ENCODE measurements at places on chromosomes 13 and 19.
A peak's percentile ranks its signal among the peaks of the same experiment; 100 is the strongest.

- no peak for DNase-seq
These were observed 1.4 kb downstream of the GPX4 start for GRCh38 chr19:1105008-1105872.

DNA sequence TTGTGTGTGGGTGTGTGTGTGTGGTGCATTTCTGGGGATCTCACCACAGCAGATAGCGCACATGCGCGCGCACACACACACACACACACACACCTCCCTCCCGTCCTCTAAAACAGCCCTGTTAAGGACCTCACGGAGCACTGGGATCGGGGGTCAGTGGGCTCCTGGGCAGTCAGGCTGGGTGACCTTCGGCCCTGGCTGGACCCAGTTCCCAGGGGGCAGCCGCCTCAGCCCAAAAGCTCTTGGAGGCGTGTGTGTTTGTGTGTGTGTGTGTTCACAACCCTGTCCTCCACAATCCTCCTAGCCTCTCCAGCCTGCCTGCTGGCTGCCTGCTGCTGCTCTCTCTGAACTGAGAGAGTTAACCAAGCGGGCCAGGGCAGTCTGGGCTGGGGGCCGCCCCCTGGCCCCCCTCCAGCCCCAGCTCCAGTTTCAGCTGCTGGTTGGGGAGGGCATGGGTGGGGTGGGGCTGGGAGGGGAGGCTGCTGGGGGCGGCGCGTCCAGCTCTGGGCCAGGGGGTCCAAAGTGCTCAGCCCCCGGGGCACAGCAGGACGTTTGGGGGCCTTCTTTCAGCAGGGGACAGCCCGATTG lies at the start of gene FXYD1:
Gene FXYD1 (plus strand): TSS at position 520 of the 588 bp plus-strand sequence. CDS start 1,256 bp downstream, outside the sequence.
- DNase-seq: no peak

- DNase-seq: peak; percentile 76
These were observed 10.0 kb downstream of the DPF1 start for GRCh38 chr19:38213911-38214625.

- no peak for DNase-seq
These were observed 1.3 kb downstream of the SNAPC2 start for GRCh38 chr19:7921302-7921966.

DNA sequence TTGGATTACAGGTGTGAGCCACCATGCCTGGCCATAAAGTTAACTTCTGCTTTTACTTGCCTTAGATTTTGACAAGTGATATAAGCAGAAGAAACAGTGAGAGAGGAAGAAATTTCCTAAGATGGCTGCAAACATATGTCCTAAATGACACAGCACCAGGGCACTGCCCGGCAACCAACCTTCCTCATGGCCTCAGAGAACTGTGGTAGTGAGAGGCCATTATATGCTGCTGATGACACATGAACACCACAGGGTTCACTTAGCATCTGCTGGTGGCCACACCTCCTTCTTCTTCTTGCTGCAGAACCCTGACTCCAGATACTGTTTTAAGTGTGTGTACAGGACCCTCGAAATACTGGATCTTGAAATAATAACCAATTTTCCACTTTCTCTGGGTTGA lies 88.2 kb downstream of the KCTD12 start:
- DNase-seq: no peak

DNA sequence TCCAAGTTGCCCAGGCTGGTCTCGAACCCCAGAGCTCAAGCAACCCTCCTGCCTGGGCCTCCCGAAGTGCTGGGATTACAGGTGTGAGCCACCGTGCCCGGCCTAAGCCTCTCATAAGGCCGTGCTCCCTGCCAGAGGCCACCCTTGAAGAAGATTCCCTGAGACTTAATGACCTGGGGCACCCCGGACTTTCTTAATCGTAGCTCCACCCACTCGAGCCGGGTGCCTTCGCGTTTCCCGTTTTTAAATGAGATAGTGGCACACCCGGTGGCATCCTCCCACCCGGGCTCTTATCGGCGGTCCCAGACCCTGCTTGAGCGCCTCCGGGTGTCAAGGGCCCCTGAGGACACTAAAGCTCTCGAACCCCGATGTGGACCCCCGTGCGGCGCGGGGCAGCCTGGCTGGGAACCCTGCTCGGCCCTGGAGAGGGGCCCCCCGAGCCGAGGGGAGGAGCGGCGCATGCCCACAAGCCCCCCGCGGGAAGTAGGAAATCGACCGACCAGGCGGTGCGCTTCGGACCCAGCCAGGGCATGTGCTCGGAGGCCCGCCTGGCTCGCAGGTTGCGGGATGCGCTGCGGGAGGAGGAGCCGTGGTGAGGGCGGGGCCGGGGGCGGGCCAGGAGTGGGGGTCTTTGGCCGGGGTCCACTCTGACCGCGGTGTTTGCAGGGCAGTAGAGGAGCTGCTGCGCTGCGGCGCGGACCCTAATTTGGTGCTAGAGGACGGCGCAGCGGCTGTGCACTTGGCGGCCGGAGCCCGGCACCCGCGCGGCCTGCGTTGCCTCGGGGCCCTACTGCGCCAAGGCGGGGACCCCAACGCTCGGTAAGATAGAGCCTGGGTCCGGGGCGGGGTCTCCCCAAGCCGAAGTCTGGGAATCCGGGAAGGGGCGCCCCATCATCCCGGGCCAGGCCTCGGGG lies at the start of gene ANKLE1:
Gene ANKLE1 (plus strand): TSS at position 511 of the 914 bp plus-strand sequence. CDS start 20 bp downstream, at position 531.
- no peak for DNase-seq

DNA sequence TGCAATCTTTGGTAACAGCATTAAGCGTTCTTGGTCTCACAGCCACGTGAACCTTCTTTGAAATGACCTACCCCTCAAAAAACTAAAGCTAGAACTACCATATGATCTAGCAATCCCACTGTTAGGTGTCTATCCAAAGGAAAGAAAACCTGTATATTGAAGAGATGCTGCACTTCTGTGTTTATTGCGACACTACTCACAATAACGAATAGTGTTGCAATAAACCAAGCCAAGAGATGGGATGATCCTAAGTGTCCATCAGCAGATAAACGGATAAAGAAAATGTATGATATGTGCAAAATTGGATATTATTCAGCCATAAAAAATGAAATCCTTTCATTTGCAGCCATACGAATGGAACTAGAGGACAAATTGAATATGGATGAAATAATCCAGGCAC lies 637.9 kb downstream of the EFNB2 start:
- no peak for DNase-seq

DNA sequence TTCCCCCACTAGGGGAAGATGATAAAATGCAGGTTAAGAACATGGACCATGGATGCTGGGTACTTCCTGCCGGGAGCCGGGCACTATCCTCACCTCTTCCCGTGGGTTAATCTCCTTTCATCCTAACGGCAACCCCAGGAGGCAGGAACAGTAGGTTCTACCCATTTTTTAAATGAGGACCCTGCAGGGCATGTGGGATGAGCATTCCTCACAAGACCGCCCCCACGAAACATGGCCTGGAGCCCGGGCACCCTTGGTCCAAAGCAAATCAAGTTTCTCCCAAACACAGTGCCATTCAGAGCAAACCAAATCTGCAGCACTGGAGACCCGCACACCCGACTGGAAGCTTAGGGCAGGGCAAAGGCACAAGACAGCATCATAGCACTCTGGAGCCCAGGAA lies 35.4 kb downstream of the COL4A2 start:
- no peak for DNase-seq

GRCh38 chr13:22194106-22194805 lies 523.4 kb downstream of the FGF9 start:
- DNase-seq: no peak

GRCh38 chr19:5096536-5096935 lies 127.6 kb downstream of the KDM4B start:
- DNase-seq: no peak

DNA sequence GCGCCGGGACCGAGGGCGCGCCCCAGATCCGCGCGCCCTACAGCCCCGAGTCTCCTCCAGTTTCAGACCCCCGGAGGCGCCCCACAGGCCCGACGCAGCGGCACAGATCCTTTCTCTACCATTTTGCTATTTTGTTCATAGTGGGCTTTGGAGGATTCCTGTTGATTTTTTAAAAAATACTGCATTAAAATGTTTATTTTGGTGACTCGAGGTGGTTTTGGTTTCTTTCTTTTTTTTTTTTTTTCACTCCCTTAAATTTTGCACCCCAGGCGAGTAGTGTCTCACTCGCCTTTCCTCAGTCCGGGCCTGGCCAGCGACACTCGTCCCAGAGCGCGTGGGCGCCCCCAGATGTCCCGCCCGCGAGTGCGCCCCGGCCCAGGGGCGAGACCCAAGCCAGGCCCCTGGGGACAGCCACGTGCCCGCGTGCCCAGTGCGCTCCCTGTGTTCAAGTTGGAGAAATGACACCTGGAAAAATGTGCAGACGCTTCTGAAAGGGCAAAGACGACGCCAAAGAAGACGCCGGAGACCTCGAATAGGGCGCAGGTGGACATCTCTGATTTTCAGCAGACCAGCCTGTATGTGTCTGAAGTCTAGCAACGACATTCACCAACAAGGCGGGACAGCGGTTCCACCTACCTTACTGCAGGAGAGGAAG lies 471 bp upstream of the INSR start:
- no peak for DNase-seq

DNA sequence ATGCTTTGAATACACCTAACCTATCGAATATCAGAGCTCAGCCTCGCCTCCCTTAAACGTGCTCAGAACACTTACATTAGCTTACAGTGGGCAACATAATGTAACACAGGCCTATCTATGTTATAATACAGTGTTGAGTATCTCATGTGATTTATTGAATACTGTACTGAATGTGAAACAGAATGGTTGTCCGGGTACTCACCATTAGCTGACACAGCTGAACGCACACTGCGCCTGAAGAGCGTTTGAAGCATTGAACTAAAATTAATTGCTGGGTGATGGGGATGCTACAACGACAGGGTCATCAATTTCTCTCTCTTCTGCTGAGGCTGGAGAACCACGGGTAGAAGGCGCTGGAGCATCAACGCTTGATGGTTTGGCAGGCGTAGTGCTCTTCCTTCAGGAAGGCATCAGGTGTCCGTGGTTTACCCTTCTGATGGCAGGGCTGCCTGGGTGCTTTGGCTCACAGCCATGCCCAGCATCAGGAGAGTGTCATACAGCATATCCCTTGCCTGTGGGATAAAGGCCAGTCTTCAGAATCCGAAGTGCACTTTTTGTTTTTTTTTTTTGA lies 46.9 kb upstream of the UBE2L5 start:
- DNase-seq: no peak

DNA sequence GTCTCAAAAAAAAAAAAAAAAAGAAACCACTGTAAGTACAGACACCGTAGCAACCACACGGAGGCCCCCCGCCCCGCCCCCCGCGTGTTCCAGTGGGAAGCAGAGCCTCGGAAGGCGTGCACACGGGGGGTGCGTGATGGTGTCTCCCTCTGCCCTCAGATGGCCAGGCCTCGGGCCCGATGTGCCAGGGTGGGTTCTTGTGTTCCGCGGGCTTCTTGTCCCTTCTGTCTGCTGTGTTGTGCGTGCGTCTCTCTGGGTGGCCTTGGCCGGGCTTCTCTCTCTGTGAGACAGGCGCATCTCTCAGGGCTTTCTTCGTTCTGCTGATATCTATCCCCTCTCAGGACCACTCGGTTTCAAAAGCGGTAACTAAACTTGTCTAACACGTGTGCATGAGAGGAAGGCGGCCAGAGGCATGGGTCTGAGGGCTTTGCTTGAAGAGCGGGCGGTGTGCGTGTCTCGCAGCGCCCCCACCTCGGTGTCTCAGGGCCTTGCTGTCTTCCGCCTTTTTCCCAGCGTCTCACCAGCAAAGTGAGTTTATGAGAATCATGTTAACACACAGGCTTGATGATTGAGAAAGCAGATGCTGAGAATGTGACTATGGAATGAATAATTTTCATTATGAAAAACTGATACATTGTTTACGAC lies 12.6 kb downstream of the ATP11A start:
- no peak for DNase-seq

DNA sequence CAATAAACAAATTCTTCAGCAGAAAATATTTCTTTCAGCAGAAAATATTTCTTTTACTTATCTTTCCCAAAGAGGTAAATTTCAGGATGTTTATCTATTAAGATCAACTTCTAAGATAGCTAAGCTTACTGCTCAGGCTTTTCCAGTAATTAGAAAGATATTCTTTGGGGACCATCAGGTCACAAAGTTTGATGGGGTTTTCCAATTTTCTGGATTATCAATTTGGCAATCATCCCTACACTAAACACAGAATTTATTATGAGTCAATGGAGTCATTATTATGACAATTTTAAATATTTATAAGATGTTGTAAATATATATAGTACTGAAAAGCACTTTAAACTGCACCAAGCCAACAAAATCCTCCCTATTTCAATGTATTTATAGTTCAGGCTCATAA lies 137.6 kb downstream of the AKAP11 start:
- no peak for DNase-seq

GRCh38 chr13:70784207-70784989 lies 676.1 kb upstream of the KLHL1 start:
- DNase-seq: no peak

DNA sequence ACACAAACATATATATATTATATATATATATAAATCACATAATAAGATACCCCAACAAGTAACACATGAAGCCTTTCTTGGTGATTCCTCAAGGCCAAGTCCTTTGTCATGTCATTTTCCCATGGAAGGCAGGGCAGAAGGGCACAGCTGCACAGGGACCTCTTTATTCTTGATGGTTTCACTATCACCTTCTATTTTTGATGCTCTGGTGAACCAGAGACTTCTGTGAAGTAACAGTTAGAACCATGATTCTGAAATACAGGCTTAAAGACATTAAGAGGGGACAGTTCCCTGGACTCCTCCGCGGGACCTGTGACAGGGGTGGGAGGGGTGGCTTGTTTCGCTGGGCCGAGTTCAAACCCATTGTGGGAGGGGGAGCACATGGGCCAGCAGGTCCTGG lies 104.0 kb downstream of the DGKH start:
- no peak for DNase-seq

DNA sequence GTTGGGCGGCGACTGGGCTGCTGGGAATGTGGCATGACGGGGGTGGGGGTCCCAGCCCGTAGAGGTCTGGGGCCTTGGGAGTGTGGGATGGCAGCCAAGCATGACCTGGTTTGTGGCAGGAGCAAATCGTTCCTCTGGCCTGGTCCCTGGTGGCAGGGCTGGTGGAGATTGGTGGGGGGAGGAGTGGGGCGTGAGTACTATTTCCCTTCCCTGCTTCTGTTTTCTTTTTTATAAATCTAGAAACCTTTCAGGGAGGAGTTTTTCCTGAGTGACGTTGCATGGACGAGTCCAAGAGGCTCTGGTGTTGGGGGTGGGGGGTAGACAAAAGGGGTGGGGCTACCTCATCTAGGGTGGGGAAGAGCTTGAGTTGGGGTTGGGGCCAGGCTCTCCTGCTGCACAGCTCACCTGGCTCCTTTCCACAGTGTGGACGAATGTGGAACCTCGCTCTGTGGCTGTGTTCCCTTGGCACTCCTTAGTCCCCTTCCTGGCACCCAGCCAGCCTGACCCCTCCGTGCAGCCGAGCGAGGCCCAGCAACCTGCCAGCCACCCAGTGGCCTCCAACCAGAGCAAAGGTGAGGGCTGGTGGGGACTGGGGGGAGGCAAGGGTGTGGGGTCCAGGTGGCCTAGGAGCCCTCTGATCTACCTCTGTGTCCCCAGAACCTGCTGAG lies 15.4 kb upstream of the PRR19 start:
- DNase-seq: no peak

GRCh38 chr19:41228486-41228885 lies 9.5 kb downstream of the AXL start:
- no peak for DNase-seq

DNA sequence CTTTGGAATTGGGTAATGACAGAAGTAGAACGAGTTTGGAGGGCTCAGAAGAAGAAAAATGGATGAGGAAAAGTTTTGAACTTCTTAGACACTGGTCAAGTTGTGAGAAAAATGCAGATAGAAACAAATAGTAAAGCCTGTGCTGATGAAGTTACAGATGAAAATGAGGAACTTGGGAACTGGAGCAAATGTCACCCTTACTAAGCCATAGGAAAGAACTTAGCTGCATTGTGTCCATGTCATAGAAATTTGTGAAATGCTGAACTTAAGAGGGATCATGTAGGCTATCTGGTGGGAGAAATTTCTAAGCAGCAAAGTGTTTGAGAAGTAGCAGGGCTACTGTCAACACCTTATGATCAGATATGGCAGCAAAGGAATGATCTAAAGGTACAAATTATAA lies 289.2 kb upstream of the PCDH9 start:
- no peak for DNase-seq

All from T-helper 1 cell (primary cell).